ENCODE measurements at places on chromosomes 4 and X. TPM values are rescaled to one million over a fixed set of nuclear protein-coding genes. Genes with fewer than 3 reads are reported as not detected.

Gene ATP1B4
- total RNA-seq, result 367 TPM

Gene GLOD5
- not detected for total RNA-seq

Gene AKAP4
- 0.10 TPM for total RNA-seq

Gene SSX3
- total RNA-seq, result not detected

Gene BRS3
- not detected for total RNA-seq

Gene UVSSA
- total RNA-seq, result 8.5 TPM

- DNase-seq, result peak; percentile 47
Measured at GRCh38 chr4:74623041-74623440, 171.3 kb downstream of the BTC start.

DNA sequence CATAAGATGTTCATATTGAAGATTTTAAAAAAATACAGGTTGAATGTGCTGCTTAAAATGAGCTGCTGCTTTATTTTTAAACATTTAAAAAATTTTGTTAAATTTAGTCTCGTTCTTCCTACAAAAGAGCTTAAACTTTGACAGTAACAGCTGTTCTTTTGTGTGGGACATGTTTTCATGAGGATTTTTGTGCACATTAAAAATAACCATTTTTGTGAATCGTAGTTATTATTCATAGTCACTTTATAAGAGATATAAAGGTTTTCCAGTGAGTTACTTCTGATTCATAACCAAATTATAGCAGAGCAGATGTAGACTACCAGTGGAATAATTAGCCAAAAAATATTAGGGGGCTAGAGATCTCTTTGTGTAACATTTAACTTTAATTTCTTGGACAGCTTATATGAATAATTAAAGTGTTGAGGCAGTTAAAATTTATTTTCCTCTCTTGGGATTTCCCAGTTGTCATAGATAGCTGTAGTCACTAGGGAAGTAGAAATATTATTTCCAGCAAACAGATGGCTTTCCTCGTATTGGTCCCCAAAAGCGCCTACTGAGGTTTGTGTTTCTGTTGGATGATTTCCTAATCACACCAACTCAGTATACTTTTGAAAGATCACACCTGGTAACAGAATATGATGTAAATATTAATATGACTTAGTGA is 24.2 kb downstream of the RBPJ start:
- DNase-seq, result no peak

DNA sequence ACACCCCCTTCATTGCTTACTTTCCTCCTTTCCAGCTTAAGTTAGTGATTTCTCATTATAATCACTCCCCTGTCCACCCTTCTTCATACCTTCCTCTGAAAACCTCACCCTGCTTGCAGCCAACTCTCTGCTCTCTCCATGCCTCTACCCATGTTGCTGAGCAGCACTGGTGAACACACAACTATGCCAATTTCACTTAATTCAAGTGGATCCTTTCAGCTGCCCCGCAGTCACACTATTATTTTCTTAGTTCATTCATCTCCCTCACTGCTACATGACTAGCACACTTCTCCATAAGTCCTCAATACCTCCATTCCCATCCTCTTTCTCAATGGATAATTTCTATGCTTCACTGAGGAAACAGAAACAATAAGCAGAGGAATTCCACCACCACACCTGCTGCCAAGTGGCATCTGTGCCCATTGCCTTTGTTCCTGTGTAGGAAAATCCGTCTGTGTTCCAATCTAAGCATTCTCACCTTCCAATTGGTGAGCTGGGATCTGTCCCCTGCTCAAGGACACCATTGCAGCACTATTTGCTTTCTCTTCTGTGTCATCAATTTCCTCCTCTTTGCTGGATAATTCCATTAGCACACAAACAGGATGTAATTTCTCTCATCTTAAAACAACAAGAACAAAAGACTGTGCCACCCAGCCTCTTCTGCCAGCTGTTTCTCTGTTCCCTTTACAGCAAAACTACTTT is 25.2 kb upstream of the PRSS48 start:
- no peak for DNase-seq

DNA sequence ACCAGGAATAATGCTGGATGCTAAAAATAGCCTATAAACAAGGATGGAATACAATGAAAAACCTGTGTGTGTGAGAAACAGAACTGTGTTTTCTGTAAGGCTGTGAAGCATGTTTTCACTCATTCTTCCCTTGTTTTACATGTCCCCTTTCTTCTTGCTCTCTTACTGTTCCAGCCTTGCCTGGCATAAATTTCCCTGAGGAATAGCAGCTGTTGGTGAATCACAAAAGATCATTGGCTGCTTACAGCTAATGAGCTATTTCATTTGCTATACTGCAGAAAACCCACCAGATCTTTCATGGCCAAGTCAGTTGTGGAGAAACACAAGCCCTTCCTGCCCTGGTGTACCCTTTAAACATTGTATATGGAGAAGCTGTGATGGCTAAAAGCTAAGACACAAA is 91.1 kb downstream of the LDB2 start:
- no peak for DNase-seq

DNA sequence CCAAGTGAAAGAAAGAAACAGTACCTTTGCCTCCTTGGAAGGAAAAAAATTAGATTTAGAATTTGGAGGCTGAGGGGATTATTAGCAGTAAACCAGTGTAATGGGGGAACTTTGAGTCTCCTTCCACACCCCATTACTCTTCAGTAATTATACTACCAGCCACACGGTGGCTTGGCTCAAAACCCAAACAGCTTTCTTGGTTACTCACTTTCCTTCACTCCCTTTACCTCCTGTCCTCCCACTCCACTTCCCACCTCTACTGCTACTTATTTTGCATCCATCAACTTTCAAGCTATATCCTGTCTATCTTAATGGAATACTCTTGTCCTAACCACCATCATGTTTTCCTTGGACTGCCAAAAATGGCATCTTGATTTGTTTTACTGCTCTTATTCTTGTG is 310.6 kb upstream of the AADAT start:
- DNase-seq, result no peak

GRCh38 chr4:10180927-10181744 is 64.5 kb upstream of the WDR1 start:
- no peak for DNase-seq

DNA sequence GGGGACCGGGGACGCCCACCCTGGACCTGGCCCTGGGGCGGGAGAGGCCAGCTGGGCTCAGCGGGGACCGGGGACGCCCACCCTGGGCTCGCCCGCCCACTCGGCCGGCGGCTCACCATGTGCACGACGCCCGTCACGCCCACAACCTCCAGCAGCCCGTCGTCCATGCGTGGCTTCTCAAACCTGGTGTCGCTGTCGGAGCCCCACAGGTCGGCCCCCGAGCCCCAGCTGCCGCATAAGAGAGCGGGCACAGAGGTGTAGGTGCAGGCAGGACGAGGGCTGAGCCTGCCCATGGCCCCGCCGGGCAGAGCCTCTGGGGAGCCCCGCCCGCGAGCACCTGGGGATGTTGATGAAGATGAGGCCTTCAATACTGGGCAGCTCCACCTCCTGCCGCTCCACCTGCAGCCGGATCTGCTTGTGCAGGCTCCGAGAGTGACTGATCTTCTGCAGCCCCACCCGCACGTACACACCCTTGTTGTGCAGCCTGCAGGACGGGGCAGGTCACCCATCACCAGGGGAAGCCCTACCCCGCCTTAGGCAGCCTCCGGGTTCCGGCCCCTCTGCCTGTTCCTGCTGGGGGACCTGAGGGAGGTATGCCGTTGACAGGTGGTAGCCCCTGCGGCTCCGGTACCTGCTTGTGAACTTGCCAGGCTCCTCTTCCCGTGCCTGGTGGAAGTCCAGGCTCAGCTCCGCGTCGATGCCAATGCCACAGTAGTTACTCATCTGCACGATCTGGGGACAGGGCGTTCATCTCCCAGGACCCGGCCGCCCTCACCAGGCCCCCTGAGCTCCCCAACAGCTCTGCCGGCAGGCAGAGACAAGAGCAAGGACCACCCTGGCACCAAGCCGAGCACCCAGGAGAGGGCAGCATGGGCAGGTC is 11.8 kb downstream of the DGKQ start:
- DNase-seq, result no peak

DNA sequence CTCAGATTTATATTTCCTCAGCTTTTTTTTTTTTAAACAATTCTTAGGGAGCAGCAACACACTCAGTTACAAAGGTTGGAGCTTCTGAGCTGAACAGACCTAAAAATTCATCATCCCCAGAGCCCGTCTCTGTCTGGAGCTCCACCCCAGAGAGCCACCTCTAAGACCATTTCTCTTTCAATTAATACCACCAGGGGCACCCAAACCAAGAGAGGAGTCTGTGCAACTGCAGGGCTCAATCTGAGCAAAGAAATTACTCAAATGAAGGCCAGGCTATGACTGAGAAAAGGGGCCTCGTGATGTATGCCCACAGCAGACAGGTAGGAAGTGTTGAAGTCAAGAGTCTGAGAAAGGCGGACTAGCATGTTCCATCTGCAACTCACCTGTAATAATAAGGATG is 95.5 kb downstream of the C4orf51 start:
- DNase-seq, result no peak

- DNase-seq, result no peak
Measured at GRCh38 chrX:41092776-41093175, 7.5 kb downstream of the USP9X start.

- DNase-seq, result no peak
Measured at GRCh38 chr4:99507762-99508161, 3.1 kb upstream of the C4orf17 start.

- no peak for DNase-seq
Measured at GRCh38 chr4:15117270-15117946, 115.1 kb downstream of the CPEB2 start.

- DNase-seq, result no peak
Measured at GRCh38 chr4:156705311-156705710, 266.3 kb downstream of the PDGFC start.

DNA sequence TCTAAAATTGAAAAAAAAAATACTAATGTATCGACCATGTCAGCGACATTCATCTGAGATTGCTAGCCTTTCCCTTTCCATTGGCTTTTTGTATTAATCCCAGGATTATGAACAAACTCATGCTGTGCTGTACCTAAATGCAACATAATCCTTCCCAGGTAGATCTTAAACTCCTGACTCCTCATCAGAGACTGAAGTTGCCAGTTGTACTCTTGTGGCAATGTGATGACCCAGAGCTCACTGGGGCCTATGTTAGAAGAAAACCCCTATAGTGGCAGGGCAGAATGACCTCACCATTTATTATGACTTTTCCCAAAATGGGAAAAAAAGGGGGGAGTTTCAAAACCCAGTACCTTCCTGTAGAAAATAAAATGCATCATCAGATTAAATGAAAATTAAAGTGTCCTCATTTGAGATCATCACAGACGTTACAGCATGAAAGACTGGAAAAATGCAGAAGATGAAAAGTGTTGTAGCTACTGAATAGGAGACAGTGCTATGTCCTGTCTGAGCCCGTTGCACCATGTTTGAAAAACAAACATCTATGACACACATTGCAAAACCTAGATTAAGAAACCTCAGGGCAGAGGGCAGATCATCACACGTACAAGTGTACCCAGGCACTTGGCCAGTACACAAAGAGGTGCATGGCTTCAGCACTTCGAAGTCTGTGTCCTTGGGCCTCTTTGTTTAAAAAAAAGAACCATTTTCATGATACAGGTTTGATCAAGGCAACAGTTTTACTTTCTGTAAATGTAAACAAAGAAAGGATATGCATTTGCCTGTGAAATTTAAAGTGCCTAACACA is 6.8 kb upstream of the ACSL4 start:
- no peak for DNase-seq

DNA sequence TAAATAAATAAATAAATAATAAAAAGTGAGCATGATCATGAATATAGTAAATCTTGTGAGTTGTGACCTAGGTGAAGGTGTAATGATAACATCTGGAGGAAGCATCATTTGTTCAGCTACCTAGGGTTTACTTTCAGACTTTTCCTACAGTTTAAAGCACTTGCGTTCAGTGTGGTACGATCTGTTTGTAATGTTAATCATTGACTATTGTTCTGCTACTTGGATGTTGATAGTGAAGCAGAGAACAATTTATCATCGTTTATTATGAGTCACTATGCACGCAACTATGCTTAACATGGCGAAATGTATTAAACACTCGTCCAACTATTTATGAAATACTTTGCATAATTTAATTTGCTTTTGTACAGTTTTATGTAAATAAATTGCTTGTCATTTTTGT is 426.2 kb downstream of the PCDH7 start:
- no peak for DNase-seq

DNA sequence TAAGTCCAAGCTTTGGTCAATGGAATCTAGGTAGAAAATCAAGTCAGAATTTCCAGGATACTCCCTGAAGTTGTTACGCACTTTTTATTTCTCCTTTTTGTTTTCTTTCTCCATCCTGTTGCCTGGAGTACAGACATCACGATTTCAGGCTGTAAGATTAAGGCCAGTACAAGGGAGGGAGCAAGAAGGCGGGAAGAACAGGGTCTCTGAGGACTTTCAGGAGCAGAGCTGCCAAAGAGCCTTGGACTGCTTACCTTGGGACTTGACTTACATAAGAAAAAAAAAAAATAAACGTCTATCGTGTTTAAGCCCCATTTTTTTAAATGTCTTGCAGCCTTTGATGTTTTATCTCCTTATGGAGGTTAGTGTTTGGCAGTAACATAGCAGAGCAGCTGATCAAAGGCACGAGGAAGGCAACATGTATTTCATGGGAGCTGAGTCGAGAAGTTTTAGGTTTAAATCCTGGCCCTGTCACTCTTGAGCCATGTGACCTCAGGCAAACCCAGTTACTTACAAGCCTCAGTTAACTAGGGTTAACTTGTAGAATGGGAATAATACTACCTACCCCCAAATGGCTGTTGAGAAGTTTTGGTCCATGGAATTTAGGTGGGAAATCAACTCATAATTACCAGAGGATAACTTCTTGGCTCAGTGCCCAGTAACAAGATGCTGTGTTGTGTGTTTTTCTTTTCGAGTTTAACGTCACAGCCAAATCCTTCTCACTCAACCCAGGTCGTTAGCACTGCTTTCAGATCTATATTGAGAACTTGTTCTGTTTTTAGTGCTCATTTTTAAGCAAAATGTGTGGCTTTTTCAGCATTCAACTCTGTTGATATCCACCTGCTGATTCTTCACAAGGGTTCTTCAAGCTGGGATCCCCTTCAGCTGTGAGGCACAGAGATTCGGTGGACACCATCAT is 106.8 kb downstream of the CLNK start:
- DNase-seq, result peak; percentile 26

DNA sequence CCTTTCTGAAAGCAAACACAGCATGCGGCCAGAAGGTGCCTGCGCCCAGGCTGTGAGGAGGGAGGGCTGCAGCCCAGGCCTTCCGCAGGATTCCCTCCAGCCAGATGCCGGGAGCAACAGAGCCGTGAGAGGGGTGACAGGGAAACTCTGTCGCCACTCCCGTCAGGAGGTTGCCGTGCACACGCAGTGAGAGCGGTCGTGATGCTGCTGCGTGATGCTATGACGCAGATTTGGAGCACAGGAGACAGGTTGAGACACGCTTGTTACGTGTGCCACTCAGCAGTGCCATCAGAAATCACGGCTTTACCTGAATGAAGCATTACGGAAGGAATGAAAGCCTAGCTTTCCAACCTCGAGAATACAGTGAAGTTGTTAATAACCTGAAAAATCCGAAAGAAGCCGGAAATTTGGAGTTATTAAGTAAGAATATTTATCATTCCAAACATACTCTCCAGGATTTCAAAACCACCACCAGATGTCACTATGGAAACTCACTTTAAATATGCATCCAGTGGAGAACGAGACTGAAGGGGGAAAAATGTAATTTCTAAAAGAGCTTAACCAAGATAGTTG is 54.4 kb downstream of the FAT1 start:
- peak; percentile 80 for DNase-seq
